ENCODE measurements at places on chromosomes 1 and 21. TPM values are rescaled to one million over a fixed set of nuclear protein-coding genes. Genes with fewer than 3 reads are reported as not detected.

The SLC35F3 gene
- total RNA-seq = 0.79 TPM

The MFAP2 gene
- 7.9 TPM for total RNA-seq

The SPRR2A gene
- 1.3 TPM for total RNA-seq

The JAM2 gene
- total RNA-seq = not detected

All from bronchial epithelial cell (primary cell).